ENCODE measurements at places on chromosomes 2 and 18. TPM values are rescaled to one million over a fixed set of nuclear protein-coding genes. Genes with fewer than 3 reads are reported as not detected.
A peak's percentile ranks its signal among the peaks of the same experiment; 100 is the strongest.

DNA sequence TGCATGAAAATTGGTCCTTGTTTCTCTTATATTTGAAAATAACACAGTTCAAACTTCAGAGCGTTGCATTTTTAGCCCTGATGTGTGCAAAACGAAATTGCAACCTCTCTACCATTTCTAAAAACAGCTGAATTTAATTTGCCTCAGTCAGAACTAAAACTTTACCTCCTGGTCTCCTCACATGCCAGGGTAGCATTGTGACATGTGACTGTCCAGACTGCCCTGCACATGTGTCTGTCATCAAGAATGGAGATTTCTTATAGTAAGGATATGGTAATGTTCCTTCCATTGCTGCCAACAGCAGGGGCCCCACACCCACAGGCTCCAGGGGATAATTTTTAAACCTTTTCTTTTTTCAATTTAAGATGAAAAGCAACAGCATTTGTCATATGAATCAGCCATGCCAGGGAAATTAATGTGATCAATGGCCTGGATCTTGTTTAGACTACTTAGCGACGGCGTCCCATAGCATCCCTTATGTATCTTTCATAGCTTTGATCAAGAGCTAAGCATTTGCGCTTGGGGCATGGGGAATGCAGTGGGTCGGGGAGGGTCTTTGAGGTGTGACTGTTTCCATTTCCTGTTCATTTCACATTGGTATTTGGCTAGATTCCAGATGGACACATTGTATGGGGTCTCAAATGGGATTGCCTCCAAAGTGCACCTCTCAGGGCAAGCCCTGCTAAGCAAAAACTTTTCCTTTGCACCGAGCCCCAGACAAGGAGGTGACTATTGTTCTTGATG lies 92.4 kb upstream of the RASGRP3 start:
- no peaks in the 10 kb centered on the region for H3K4me1 ChIP-seq
- H3K4me3 ChIP-seq: no peak overlapping the region
- no peaks in the 10 kb centered on the region for H3K36me3 ChIP-seq

DNA sequence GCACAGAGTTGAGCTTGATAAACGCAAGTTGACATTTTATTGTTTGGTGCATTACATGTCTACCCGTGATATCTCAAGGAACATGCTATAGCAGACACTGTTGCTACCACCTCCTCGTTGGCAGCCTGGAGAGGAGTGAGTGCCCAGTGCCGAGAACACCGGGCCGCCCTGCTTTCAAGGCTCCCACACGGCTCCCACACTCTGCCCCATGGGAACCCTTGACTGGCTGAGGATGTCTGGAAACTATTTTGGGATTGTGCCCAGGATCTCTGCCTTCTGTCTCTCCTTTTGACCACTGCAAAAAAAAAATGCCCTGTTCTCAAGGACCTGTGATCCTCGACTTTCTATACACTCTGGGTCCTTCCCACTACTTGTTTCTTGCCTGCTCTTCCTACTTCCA lies 21.1 kb downstream of the TET3 start:
- no peak for DNase-seq
- H3K27ac ChIP-seq: no peak overlapping the region
- no peak overlapping the region for H3K4me3 ChIP-seq
- no peaks in the 10 kb centered on the region for H3K36me3 ChIP-seq
- peaks cover 30% of the 10 kb centered on the region for H3K4me1 ChIP-seq
- H3K27me3 ChIP-seq: no peaks in the 10 kb centered on the region

The CASP10 gene
- 16.4 TPM for total RNA-seq

DNA sequence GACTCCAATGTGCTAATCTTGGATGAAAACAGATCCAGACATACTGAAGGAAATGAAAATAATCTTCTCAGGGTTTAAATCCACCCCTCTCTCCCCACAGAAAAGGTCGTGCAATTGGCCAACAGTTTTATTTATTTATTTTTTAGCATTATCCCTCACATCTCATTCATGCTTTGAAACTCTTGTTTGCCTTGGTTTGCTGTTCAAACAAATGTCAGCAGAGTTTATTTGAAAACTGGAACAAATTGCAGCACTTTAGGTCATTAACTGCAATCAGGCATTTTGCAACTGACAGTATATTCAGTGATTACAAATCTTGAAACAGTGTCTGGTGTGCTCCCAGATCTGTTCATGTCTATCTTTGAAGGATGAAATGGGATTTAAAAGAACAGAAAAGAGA lies 220.6 kb downstream of the SLC4A10 start:
- no peak overlapping the region for H3K4me3 ChIP-seq
- H3K27me3 ChIP-seq: peaks cover 10% of the 10 kb centered on the region
- no peaks in the 10 kb centered on the region for H3K4me1 ChIP-seq

DNA sequence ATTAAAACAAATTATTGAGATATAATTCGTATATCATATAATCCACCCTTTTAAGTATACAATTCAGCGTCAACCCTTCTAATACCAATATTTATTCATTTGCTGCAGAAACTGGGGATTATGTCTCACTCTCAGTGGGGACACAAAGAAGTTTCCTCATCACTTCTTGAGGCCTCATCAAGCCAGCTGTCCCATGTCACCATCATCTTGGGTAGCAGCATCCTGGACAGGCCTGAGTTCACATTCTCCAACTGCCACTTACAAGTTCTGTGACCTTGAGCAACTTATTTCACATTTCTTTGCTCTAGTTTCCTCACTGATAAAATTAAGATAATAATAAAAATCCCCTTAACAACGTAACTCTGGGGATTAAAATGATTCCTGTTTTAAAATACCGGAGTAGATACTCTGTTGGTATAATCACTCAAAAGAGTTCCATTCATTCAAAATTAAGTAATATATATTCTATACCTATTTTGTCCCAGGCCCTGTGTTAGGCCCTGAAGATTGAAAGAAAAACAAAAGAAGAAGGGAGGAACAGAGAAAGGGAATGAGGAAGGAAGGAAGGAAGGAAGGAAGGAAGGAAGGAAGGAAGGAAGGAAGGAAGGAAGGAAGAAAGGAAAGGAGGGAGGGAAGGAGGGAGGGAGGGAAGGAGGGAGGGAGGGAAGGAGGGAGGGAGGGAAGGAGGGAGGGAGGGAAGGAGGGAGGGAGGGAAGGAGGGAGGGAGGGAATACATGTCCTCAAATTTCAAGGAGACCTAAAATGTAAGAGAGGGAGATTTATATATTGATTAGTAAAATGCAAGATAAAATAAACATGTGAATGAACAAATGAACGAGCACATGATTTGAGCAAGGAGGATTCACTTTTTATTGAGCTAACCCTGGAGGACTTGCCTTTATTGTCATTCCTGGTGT lies 42.4 kb downstream of the NCKAP5 start:
- H3K4me1 ChIP-seq: no peaks in the 10 kb centered on the region
- no peaks in the 10 kb centered on the region for H3K36me3 ChIP-seq
- no peak overlapping the region for H3K27ac ChIP-seq
- no peak overlapping the region for H3K4me3 ChIP-seq
- no peak for DNase-seq

The PLEK gene
- total RNA-seq: 34.8 TPM

The ASAP2 gene
- 0.75 TPM for total RNA-seq

The TMEM163 gene
- 0.57 TPM for total RNA-seq

- no peak overlapping the region for H3K4me3 ChIP-seq
- no peaks in the 10 kb centered on the region for H3K27me3 ChIP-seq
- no peaks in the 10 kb centered on the region for H3K36me3 ChIP-seq
- no peak overlapping the region for H3K27ac ChIP-seq
Observed at GRCh38 chr2:142139384-142139783, 8.6 kb upstream of the LRP1B start.

DNA sequence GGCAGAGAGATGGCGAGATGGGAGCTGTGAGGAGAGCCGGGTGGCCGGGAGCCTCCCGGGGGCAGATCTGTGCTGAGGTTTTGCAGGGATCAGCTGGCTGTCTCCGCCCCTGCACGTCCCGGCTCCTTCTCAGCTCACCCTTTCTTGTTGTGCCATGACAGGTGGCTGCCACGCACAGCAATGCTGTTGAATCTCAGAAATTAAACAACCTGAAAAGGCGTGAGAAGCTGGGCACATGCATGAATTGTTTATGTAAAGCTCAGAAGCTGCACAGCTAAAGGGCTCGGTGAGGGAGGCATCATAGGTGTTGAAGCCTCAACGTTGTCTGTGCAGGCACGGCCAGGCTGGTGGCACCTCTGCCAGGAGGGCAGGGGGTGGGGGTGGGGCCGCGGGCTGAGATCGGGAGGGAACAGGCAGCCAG lies 858 bp upstream of the RTP5 start:
- peaks cover 29% of the 10 kb centered on the region for H3K4me1 ChIP-seq
- no peak for DNase-seq
- H3K27me3 ChIP-seq: peaks cover 6% of the 10 kb centered on the region
- H3K36me3 ChIP-seq: peaks cover 2% of the 10 kb centered on the region
- H3K4me3 ChIP-seq: peak overlapping the region; percentile 68
- peak overlapping the region; percentile 39 for H3K27ac ChIP-seq

DNA sequence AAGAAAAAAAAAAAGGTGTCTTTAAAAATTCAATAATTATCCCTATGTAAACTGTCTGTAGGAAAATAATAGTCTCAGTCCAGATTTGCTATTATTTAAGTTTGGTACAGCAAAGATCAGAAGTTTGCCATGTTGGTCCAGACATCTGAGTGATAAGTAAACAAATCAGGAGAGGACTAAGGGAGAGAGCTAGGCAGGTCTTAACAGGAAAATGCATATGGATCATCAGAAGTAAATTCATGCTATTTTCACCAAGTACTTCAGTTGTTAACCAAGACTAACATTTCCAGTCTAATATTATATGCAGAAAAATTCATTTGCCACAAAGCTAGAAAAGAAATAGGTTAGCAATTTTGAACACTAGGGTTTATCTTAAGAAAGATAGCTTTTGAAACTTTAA lies 95.0 kb upstream of the STK17B start:
- H3K27ac ChIP-seq: peak overlapping the region; percentile 99
- DNase-seq: no peak
- no peaks in the 10 kb centered on the region for H3K27me3 ChIP-seq
- no peaks in the 10 kb centered on the region for H3K36me3 ChIP-seq
- H3K4me1 ChIP-seq: peaks cover 49% of the 10 kb centered on the region
- no peak overlapping the region for H3K4me3 ChIP-seq

- no peaks in the 10 kb centered on the region for H3K36me3 ChIP-seq
- H3K4me3 ChIP-seq: no peak overlapping the region
- peaks cover 39% of the 10 kb centered on the region for H3K27me3 ChIP-seq
- no peak overlapping the region for H3K27ac ChIP-seq
- no peak for DNase-seq
Observed at GRCh38 chr2:232535761-232536530, 3.5 kb upstream of the CHRNG start.

GRCh38 chr18:63440881-63441280 lies 18.6 kb upstream of the VPS4B start:
- peaks cover 24% of the 10 kb centered on the region for H3K27me3 ChIP-seq
- H3K4me3 ChIP-seq: no peak overlapping the region
- H3K4me1 ChIP-seq: peaks cover 4% of the 10 kb centered on the region
- no peak overlapping the region for H3K27ac ChIP-seq
- no peaks in the 10 kb centered on the region for H3K36me3 ChIP-seq

DNA sequence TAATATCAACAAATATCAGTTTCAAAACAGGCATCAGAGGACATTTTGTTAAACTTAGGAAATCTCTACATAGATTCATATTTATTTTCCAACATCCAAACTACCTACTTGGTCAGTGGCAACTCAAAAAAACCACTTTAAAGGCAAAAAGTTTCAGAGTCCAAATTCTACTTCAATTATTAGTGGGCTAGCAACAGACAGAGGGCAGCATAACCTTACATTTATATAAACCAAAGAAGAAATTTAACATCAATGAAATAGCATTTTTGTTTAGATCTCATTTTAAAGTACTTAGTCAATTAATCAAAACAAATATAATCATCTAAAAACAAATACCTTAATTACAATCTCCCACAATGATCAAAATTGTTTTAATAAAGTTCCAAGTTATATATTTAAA lies 33.3 kb downstream of the RTTN start:
- peaks cover 14% of the 10 kb centered on the region for H3K4me1 ChIP-seq
- H3K27ac ChIP-seq: no peak overlapping the region
- H3K27me3 ChIP-seq: no peaks in the 10 kb centered on the region
- peaks cover 13% of the 10 kb centered on the region for H3K36me3 ChIP-seq
- no peak for DNase-seq
- no peak overlapping the region for H3K4me3 ChIP-seq

- H3K27ac ChIP-seq: no peak overlapping the region
- H3K4me3 ChIP-seq: no peak overlapping the region
- H3K36me3 ChIP-seq: peaks cover 2% of the 10 kb centered on the region
Observed at GRCh38 chr2:156385242-156385641, 50.9 kb upstream of the GPD2 start.

DNA sequence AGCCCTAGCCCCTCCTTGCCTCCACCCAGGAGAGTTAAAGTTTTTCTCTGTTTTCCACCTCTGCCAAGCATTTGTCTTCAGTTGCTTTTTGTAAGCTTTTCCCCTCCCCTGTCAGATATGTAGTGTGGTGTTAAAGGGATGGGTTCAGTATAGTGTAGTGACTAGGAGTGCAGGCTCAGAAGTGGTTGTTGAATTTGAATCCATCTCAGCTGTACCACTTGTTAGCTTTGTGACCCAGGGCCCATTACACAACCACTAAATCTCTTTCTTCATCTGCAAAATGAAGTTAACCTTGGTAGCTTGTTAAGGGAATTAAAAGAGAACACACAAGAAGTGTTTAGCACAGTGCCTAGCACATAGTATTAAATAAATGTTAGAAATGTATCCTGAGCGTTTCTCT lies 56.9 kb downstream of the MAP3K20 start:
- DNase-seq: no peak
- H3K27ac ChIP-seq: peak overlapping the region; percentile 11
- peaks cover 16% of the 10 kb centered on the region for H3K27me3 ChIP-seq
- H3K36me3 ChIP-seq: peaks cover 2% of the 10 kb centered on the region
- H3K4me1 ChIP-seq: peaks cover 26% of the 10 kb centered on the region

DNA sequence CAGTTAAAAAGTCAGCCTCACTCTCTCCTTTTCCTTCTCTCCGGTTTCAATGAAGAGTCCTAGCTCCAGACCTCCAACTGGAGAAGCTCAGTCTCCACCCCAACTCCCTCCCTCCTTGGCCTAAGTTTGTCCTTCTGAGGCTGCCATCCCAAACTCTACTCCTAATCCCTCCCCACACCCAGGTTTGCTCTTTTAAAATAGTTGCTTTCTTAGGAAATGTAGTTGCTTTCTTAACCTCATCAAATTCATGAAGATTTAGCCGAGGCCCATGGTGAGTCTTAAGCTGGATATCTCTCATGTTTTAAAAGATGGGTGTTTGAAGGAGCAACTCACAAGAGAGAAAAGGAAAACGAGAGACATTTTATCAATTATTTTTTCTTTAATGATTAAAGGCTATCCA lies 937 bp upstream of the LANCL1 start:
- no peaks in the 10 kb centered on the region for H3K27me3 ChIP-seq
- H3K4me1 ChIP-seq: peaks cover 35% of the 10 kb centered on the region
- peak overlapping the region; percentile 97 for H3K27ac ChIP-seq
- peak overlapping the region; percentile 97 for H3K4me3 ChIP-seq

DNA sequence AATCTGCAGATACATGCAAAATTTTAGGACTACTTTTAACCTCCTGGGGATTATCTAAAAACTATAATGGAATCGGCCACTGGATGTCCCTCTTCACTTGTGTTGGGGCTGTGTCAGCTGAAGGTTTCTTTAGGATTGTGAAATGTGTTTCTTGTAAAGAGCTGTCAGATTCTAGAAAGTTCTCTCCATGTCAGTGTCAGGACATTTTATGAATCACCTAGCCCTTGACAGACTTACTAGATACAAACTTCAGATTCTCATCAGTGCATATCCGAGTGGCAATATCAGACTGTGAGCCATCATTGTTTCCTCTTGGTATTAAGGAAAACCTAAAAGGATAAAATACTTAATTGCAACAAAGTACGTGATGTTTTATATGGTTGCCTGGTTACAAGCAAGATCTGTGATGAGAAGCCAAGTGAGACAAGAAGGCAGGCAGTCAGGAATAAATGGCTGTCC lies 107.3 kb downstream of the CPS1 start:
- H3K27ac ChIP-seq: no peak overlapping the region
- H3K27me3 ChIP-seq: no peaks in the 10 kb centered on the region
- H3K36me3 ChIP-seq: no peaks in the 10 kb centered on the region
- H3K4me1 ChIP-seq: no peaks in the 10 kb centered on the region
- DNase-seq: no peak

All from T-helper 17 cell (primary cell).